IPS-NIHi11 (cell line): ENCODE measurements at places on chromosomes 4 and X.

- DNase-seq, result no peak
Observed at GRCh38 chr4:13917015-13917414, 289.5 kb upstream of the BOD1L1 start.

- DNase-seq, result no peak
Observed at GRCh38 chr4:100609810-100610209, 92.0 kb upstream of the EMCN start.

- DNase-seq, result no peak
Observed at GRCh38 chr4:113450295-113451080, 311.1 kb downstream of the CAMK2D start.

DNA sequence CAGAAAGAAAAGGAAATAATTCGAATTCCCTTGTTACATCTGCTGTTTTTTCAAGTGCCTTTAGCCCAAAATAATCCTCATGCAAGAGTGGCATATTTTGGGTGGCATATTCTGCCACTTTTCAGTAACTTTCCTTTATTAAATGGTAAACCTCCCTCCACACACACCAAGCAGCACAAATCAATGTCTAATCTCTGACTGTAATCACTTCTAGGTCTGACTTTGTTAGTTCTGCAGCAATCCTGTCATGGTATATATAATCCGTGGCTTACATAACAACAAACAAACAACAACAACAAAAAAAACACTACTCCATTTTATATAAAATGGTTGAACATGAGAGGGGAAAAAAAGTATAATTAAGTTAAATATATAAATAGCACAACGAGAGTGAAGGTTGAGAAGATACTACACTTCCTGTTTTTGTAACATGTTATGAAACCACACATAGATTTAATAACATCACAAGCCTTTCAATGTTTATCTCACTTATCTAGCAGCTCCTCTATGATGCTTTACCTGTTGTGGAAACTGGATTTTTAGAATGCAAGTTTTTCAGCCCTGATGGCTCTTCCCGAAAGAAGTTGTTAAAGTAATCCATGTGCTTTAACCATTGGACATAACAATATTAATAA is 715.4 kb downstream of the GRXCR1 start:
- no peak for DNase-seq

- DNase-seq, result no peak
Observed at GRCh38 chr4:99029018-99029735, 33.7 kb downstream of the METAP1 start.

DNA sequence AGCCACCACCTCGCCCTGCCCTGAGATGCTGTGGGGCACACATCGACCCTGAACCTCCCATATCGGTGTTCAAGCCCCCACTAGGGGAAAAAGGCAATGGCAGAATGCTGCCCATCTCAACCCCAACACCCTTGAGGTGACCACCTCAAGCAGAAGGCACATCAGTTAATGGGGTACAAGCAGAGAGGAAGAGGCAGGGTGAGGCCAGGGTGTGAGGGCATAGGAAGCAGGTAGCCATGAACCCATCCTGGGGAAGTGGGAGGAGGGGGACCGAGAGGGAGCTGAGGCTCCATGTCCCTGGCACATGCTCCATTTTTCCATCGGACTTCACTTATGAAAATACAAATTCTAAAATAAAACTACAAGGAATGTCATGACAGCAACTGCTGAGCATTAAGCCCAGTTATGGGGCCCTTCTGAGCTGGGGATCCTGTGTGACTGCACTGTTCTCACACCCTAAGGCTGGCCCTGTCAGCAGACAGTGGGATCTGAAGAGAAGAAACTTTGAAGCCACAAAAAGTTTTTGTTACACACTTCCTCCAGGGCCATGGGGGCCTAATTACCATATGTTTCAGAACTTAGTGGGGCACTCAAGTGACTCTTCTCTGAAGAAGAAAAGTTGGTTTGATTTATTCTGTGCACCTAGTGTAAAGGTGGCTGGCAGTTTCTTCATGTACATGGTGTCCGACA is 68.2 kb upstream of the FAM241A start:
- DNase-seq, result no peak

- no peak for DNase-seq
Observed at GRCh38 chr4:38539501-38539900, 124.5 kb upstream of the KLF3 start.

DNA sequence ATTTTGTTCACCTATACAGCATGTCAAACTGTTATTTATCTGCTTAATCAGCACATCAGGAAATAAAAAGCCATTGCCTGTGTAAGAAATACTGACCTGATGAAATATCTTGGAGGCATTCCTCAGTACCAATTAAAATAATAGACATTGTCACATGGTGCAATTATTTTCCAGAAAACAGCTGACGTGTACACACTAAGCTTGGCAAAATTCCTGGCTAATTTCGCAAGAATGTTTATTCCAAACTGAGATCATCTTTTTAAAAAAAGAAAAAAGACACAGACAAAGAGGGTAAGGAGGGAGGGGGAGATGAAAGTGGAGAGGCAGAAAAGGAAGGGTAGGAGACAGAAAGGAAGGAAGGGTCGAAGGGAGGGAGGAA is 61.9 kb upstream of the NFKB1 start:
- no peak for DNase-seq

GRCh38 chrX:51461053-51462044 is 35.0 kb downstream of the NUDT11 start:
- DNase-seq, result no peak

DNA sequence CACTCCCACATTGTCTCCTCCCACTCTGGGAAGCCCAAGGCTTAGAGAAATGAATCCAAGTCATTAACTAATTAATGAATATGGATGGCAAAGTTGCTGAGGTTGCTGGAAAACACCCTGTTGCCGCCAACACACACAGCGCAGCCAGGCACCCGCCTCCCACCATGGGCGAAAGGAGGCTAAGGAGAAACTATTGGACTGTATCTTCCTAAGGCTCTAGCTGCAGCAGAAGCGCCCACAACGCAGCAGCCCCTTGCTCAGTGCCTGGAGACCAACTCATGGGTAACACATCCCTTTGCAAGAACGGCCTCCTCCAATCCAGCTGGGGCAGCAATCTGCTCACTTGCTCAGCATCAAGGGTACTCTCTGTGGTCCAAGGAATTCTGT is 34.2 kb downstream of the TSC22D3 start:
- DNase-seq, result no peak

DNA sequence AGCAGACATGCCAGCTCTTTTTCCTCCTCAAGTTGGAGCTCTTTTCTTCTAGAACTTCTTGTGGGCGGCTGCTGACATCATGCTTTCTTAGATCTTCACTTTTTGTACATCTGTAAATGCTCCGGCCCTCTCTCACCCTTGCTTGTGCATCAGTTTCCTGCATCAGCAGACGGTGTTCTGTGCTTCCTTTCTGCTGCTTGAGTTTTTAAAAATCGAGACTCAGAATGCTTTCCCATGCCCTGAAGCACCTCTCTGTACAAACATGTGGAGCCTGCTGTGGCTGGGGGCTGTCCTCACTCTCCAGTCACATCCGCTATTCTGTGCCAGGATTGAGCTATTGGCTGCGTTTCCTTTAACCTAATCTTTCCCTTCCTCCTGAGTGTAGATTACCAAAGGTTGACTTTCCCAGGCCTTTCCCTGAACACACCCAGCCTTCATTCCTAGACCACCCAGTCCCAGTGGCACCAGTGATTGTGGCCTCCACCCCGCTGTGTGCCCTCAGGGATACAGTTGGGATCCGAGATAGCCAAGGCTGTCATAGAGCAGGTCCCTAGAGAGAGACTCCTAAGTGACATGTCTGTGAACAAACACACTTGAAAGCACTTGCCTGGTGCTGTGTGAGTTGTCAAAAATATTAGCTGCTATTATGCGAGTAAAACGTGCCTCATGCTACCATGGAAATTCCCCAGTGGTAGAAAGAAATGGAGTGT is 41.9 kb downstream of the TNIP2 start:
- DNase-seq, result no peak

- DNase-seq, result no peak
Observed at GRCh38 chr4:100631281-100631968, 113.6 kb upstream of the EMCN start.

- no peak for DNase-seq
Observed at GRCh38 chr4:108943371-108943770, 180.5 kb upstream of the ETNPPL start.

- DNase-seq, result no peak
Observed at GRCh38 chr4:22299678-22300077, 216.2 kb downstream of the ADGRA3 start.

GRCh38 chr4:77308843-77309242 is 151.8 kb downstream of the CCNG2 start:
- peak; percentile 70 for DNase-seq

- DNase-seq, result no peak
Observed at GRCh38 chrX:71320126-71320525, 18.6 kb downstream of the ITGB1BP2 start.

DNA sequence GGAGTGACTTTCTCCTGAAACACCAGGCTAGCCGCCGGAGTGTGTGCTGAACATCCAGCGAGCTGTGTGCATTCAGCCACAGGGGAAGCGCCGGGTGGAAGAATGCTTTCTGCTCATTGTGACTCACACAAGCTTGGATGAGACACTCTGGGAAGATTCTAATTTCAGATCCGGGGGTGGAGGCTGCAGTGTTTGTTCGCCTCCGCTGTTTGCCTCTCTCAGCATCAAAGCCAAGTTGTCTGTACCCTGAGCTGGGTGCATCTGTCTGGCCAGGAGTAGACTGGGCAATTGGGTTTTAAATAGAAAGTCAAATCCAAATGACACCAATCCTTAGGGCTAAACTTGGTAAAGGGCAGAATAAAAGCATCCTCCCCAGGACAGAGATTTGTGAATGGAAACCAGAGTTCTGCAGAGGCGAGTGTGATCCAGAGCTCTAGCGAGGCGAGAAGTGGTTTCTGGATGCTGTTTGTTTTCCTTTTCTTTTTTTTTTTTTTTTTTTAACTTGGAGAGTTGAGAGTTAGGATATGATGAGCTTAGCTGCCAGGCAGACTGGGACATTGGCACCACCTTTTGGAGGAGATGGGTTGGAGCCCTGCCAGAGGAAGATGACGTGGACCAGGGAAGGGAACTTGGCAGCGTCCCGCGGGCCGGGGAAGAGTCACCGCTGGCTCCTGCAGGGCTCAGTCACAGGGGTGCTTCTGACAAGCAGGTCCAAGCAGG is 196.0 kb upstream of the PSAPL1 start:
- DNase-seq, result no peak

DNA sequence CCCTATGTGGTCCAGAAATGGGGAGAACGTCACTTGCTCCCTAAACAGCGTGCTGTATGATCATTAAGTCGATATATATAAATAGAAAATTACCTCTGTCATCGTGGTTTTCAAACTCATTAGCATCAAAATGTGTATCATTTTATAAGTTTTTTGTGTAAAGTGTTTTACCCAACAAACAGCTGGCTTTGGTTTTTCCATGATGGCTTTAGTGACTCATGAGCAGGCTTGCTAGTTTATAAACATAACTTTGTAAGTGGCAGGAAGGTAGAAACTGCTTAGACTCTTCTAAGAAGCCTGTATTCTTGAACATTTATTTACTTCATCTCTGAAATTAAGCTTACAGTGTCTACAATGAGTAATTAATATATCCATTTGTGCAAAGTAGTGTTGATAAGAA is 108.4 kb upstream of the DIPK2B start:
- DNase-seq, result no peak

DNA sequence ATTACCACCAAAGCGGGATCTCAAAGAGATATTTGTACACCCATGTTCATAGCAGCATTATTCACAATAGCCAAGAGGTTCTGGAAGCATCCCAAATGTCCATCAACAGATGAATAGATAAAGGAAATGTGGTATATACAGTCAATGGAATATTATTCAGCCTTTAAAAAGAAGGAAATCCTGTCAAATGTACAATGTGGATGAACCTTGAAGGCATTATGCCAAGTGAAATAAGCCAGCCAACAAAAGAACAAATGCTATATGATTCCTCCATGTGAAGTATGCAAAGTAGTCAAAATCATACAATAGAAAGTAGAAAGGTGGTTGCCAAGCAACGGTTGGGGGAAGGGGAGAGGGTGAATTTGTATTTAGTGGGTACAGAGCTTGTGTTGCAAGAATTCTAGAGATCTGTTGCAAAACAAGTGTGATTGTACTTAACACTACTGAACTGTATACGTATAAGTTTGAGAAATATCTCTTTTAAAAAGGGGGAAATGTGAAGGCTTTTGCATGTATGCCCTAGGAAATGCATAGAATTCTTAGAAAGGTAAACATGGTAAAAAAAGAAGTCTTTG is 5.0 kb upstream of the ZRSR2 start:
- no peak for DNase-seq

- no peak for DNase-seq
Observed at GRCh38 chr4:72525938-72526337, 43.1 kb downstream of the ADAMTS3 start.

DNA sequence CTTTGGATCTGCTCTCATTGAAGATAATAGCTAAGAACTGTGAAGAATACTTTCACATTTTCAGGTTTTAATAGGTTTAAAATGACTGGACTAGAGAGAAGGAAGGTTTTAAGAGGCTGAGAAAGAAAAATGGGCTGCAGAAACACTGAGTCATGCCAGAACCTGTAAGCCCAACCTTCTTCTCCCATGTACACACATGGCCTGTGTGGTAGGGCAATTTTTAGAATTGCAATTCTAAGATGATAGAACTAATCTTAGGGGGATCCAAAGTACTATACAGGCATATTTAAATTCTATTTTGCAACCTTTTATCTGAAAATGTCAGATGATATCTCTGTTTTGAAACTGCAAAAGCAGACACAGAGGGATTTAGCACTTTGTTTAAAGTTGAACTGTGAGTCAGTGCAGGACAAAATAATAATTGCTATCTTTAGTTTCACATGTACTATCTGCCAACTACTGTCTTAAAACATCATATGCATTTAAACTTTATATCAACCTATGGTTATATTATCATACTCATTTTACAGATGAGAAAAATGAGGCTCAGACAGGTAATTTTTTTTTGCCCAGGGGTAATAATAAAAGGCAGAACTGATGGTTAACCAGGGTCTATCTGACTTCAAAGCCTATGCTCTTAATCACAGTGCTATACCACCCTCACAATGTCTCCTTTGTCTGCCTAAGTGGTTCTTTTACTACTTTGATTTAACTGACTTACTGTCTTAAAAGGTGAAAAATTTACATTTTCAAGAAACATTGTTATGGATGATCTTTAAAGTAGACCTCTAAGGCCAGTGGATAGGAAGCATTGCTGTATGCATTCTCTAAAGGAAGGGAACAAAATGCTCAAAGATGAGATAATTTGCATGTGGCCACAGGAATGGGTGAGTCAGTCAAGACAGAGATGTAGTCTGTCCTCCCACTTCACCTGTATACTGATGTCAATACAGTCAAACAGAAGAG is 4.3 kb downstream of the TMPRSS11E start:
- DNase-seq, result peak; percentile 20

- DNase-seq, result no peak
Observed at GRCh38 chr4:85738721-85739120, 263.8 kb downstream of the ARHGAP24 start.

GRCh38 chr4:124903995-124904722 is 191.6 kb upstream of the ANKRD50 start:
- DNase-seq, result peak; percentile 29

DNA sequence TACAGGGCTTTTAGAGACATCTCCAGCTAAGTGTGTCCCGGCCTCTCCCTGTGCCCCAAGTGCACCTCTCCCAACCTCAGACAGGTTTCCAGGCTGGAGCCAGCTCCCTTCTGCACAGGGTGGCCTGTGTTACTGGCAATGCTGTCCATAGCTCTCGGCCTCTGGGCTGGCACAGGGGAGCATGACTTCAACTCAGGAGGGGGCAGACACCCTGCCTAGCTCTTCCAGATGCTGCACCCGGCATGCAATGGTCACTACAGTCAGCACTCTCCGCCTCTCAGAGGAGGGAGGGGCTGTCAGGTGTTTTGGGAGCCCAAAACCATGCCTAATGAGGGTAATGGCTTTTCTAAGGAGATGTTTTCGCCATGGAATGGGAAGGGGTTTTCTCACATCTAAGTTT is 2.4 kb upstream of the IRAK1 start:
- no peak for DNase-seq
